ENCODE measurements at places on chromosomes 2 and 18.

GRCh38 chr2:156329031-156329926, 3.2 kb downstream of the NR4A2 start:
- DNase-seq = peak; percentile 85

- no peak for DNase-seq
These were observed 35.5 kb downstream of the ZNF532 start for GRCh38 chr18:58900015-58900649.

GRCh38 chr2:7738596-7738995, 821.4 kb downstream of the RNF144A start:
- no peak for DNase-seq

- no peak for DNase-seq
These were observed 19.3 kb upstream of the SMCHD1 start for GRCh38 chr18:2636126-2636631.

DNA sequence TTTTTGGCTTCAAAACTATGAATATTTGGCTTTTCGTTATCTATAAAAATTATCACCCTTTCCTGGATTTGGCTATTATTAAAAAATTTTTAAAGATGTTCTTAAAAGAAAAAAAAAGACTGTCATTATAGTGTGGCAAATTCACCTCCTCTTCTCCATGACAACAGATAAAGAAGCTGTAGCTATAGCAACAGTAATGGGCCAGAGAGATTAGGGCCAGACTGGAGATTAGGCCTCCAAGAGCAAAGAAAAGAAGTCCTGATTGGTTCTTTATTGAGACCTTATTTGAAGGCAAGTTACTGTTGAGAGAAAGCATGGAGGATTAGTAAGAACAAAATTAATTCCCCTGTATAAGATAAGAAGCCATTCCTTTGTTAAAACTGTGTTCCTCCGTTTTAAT, 812.5 kb downstream of the DCC start:
- DNase-seq = no peak

Data from upper lobe of left lung (tissue), 6 donors.